NCI-H1694 (cell line): ENCODE measurements at places on chromosomes 6 and 20.
A peak's percentile ranks its signal among the peaks of the same experiment; 100 is the strongest.

DNA sequence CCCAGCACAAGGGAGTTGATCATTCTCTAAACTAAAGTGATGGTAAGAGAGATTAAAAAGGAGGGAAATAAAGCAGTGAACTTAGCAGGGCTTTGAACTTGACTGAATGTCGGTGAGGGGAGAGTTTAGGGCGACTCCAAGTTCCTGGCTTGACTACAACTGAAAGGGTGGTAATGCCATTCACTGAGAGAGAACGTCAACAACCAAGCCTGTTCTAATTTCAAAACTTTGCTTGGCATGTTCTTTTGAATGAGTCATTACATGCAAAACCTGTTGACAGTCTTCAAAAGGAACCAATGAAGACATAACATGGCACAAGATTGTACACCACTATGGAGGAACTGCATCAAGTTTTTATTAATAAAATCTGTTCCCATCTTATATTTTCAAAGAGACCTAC is 10.3 kb upstream of the MYB start:
- DNase-seq: no peak

GRCh38 chr6:150395388-150396009 is 26.7 kb downstream of the IYD start:
- DNase-seq: peak; percentile 54

- peak; percentile 89 for DNase-seq
These were observed 24.4 kb downstream of the CNBD2 start for GRCh38 chr20:35992713-35993335.

GRCh38 chr6:120363429-120363828 is 970.9 kb downstream of the TBC1D32 start:
- DNase-seq: no peak

GRCh38 chr6:44701637-44702101 is 314.2 kb downstream of the CDC5L start:
- no peak for DNase-seq

- DNase-seq: no peak
These were observed at the start of gene GRM1 for GRCh38 chr6:146028851-146029572. Gene GRM1, plus strand, starts transcription at chr6:146029062. Its CDS starts 456 bp downstream, at chr6:146029518.

DNA sequence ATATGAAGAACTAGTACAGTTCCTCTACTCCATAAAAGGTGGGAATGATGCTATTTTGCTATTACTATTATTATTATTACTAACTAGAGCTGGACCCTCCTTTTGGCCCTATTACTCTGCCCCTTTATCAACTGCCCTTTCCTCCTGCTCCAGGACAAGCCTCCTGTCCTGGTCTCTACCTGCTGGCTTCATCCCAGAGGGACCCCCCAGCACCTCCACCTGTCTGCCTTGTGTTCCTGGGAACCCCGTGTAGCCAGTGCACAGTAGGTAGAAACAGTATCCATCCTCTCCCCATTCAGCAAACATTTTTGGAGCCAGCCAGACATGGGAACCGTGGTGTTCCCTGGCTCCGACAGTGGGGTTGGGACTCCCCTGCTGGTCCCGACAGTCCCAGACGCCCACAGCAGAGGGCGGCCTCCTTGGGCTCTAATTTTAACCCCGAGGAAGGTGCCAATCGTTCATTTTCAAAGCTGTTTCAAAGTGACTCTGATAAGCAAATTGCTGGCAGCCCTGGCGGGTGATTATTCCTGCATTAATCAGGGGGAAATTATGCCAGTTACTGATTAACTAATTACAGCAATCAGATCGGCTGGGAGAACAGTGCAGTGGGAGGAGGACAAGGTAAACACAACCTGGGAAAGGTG is 44.2 kb upstream of the MDGA1 start:
- DNase-seq: peak; percentile 61

DNA sequence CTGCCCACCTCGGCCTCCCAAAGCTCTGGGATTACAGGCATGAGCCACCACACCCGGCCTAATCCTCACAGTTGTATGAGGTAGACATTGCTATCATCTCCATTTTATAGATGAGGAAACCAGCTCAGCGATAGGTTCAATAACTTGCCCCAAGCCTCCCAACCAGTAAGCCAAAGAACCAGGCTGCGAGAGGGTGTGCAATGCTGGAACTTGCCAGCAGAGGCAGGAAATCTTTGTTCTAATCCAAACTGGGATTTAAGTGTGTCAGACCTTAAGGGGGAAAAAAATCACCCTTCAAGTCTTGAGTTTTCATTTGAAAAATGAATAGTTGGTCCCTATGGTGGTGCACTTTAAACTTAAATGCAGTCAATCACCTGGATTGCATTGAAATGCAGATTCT is 20.1 kb upstream of the RNGTT start:
- DNase-seq: no peak

- no peak for DNase-seq
These were observed 83.9 kb upstream of the AFDN start for GRCh38 chr6:167742719-167743303.

- DNase-seq: no peak
These were observed 27.6 kb upstream of the GSTA5 start for GRCh38 chr6:52868240-52868639.

- DNase-seq: no peak
These were observed 243.2 kb upstream of the TENT5A start for GRCh38 chr6:81995548-81996289.

- no peak for DNase-seq
These were observed 116.5 kb downstream of the DST start for GRCh38 chr6:56525974-56526789.

- no peak for DNase-seq
These were observed 146.6 kb upstream of the BMP5 start for GRCh38 chr6:56021943-56022342.

DNA sequence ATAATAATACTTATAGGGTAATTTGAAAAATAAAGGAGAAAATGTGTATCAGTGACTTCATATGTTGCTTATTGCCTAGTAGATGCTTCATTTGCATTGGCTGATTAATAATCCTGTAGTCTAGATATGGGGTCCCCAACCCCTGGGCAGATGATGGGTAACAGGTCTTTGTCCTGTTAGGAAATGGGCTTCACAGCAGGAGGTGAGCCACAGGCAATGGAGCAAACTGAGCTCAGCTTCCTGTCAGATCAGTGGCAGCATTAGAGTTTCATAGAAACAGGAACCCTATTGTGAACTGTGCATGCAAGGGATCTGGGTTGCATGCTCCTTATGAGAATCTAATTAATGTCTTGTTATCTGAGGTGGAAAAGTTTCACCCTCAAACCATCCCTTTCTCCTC is 1049.5 kb upstream of the EPHA7 start:
- DNase-seq: no peak

DNA sequence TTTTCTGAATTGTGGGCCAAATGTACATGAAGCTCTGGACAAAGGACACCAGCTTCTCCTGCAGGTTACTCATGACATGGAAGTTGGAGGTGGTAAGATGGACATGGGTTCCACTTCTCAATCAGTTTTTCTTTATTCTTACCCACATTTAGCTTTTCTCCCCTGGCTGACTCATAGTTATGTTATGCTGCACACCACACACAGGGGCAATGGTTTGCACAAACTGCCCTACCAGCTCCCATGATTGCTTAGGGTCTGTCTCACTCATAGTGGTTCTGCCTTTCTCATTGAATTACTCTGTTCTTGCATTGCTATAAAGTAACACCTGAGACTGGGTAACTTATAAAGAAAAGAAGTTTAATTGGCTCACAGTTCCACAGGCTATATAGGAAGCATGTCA is 4.5 kb upstream of the CD109 start:
- no peak for DNase-seq

DNA sequence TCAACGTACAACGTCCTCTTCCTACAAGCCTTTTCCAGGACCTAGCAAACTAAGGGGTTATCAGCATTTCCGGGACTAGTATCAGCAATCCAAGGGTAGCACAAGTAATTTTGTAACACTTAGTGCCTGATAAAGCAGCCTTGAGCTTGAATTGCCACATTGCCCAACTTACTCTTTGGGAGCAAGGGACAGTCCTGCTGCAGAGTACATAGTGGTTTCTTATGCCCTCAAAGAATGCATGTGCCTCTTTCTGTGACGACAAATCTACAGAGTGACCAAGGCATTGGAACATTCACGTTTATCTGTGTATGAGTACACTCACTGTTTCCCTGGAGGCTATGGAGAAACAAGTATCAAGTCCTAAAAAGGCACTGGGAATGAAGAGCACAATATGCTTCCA is 3.2 kb upstream of the ID4 start:
- DNase-seq: no peak
